Activated CD4-positive, alpha-beta memory T cell treated with anti-CD3 and anti-CD28 coated beads for 36 hours (primary cell): ENCODE measurements at places on chromosomes 4 and X. TPM values are rescaled to one million over a fixed set of nuclear protein-coding genes. Genes with fewer than 3 reads are reported as not detected.

DNA sequence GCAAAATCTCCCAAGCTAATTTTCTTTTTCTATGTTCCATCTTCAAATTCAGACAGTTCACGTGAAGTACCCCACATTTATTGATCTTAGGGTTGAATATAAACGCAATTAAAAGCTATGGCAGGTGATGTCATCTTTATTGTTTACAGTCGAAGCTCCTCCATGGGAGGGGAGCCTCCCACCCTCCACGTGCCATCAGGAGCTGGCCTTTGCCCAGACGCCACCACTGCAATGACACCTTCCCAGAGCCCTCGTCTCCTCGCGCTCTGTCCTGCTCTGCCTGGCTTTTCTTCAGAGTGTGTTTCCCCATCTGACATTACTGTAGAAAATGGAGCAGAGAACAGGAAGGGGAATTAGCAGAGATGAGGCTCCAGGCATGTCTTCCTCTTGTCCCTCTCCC, 18.8 kb upstream of the CYP4V2 start:
- no peak overlapping the region for H3K27ac ChIP-seq
- H3K4me1 ChIP-seq = no peaks in the 10 kb centered on the region
- H3K27me3 ChIP-seq = peaks cover 6% of the 10 kb centered on the region
- H3K36me3 ChIP-seq = no peaks in the 10 kb centered on the region

DNA sequence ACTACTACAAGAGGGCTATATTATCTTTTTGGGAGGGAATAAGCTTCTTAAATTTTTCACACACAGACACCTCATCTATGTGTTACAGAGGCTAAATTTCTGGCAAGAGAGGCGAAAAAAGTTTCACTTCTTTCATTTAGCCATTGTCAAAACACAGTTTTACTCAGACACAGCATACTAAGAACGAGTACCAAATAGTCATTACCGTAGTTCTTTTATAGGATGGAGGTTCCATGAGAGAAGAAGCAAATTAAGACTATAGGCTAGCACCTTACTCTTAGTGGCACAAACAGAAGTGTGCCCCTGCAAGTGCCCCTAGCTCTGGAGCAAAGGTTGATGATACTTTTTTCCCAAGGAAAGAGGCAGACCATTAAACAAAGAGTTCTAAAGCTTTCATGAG, 26.2 kb downstream of the UGT2B7 start:
- H3K4me3 ChIP-seq = no peak overlapping the region
- DNase-seq = no peak
- H3K27ac ChIP-seq = no peak overlapping the region
- no peaks in the 10 kb centered on the region for H3K36me3 ChIP-seq

DNA sequence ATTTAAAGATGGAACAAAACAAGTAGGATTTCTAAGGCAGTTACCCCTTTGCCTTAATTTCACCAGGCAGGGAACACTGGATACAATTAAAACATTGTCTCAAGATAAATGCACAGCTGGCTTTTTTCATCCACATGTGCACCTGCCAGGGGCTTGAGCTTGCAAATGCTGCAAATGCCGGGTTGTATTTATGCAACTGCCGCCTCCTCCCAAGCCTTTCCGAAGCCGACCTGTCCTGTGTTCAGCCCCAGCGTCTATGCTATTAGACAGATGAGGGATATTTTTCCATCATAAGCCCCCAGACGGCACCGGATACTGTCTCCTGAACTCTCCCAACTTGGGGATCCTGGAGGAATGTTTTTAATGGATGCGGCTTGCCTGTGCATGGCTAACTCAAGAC, 251.6 kb downstream of the CRLF2 start:
- H3K27me3 ChIP-seq = peaks cover 3% of the 10 kb centered on the region
- DNase-seq = no peak
- H3K4me3 ChIP-seq = no peak overlapping the region
- H3K36me3 ChIP-seq = no peaks in the 10 kb centered on the region

DNA sequence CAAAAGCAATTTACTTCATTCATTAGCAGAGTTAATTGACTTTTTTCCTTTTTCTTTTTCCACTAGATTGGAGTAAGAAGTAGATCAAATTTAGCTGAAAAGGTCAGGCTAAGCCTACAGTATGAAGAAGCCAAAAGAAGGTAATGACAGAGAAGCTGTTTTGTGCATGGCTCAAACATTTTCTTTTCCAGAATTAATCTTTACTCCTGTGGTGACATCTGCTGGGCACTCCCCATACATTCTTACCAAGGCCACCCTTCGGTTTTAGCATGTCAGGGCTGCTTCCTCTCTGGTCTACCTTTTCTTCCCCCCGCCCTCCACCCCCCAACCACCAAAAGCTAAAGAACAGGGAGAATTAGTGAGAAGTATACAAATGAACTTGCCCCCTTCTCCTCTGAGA, 70.2 kb downstream of the CLDN22 start:
- no peaks in the 10 kb centered on the region for H3K36me3 ChIP-seq
- no peaks in the 10 kb centered on the region for H3K27me3 ChIP-seq
- H3K27ac ChIP-seq = no peak overlapping the region

DNA sequence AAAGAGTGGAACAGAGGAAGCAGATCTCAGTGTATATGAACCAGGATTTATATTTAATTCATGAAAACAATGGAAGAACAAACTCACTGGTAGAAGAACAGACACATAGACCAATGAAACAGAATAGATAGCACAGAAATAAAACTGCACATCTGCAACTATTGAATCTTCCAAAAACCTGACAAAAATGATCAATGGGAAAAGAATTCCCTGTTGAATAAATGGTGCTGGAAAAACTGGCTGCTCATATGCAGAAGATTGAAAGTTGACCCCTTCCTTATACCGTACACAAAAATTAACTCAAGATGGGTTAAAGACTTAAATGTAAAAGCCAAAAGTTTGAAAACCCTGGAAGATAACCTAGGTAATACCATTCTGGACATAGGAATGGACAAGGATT, 391.0 kb downstream of the MAGEB5 start:
- no peak overlapping the region for H3K27ac ChIP-seq
- H3K27me3 ChIP-seq = no peaks in the 10 kb centered on the region
- H3K4me1 ChIP-seq = no peaks in the 10 kb centered on the region
- H3K4me3 ChIP-seq = no peak overlapping the region

The NAP1L2 gene
- 3.1 TPM for total RNA-seq
